ENCODE measurements at places on chromosomes 13 and 19.

DNA sequence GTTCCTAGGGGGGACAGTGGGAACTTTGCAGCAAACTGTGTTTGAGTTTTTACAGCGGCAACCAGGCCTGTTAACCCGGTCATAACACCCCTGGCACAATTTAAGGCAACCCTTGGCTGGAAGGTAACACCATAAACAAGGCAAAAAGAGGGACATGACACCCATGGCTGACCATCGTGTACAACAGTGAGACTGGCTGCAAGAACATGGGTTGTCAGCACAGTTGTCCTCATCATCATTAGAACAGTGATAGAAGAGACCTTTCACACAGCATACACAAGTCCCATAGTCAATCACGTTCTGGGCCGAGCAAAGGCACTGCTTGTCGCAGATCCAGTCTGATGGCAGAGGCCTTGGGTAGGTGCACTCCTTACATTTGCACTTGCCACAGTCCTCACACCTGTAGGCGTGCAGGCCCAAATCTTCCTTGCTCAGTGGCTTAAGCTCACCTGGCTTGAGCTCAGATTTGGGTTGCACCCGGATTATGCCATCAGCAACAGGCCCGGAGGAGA, 4.1 kb downstream of the SPRY2 start:
- DNase-seq = no peak

DNA sequence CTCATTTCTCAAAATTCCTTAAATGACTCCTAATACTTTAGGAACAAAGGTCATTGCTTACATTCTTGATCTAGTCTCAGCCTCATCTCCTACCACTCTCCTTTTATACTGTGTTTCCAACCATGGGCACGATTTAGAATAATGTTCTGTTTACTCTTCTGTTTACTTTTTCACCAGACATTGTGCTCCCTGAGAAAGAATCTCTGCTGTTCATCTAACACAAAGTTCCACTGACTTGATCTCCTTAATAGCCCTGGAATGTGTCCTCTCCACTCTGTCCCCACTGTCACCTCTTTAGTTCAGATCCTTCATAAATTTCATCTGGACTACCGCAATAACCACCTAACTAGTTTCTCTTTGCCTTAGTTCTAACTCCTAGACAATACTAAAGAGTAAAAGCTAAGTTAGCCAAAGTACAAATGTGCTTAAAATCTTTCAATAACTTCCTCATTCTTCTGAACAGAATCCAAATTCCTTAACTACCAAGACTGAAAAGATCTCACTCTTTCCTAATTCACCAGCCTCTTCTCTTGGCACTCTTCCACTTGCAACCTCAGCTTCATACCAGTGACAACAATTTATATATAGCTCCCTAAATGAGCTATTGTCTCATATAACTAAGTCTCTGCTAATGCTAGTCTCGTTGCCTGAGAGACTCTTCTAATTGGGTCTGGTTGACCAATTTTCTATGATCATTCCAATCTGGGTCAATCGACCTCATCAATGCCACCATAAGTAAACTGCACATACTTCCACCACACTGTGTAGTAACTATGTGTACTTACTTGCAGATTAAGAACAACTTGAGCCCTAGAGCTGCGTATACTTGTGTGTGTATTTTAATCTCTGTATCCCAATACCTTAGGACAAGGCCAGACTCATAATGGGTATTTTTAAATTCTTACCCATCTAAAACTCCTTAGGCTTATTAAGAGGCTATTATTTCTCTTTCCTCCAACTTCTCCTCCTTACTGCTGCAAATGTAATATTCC, 179.9 kb downstream of the VWA8 start:
- no peak for DNase-seq

DNA sequence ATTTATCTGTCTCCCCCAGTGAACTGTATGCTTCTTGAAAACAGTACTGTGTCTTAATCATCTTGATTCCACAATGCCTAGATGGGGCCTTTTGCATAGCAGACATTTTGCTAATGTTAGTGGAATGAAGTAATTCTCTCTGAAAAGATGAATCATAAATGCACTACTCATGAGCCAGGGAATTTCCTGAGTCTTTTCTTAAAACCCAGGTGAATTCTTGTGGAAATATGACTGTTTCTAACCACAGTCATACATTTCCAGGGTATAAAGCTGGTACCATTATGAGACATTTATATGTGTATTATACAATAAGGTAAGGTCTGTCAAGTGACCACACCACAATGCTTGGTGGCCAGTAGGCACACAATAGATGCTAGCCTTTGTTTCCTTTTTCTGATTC, 5.5 kb upstream of the KCTD4 start:
- DNase-seq = no peak

GRCh38 chr19:10553087-10553667, 9.5 kb downstream of the ATG4D start:
- no peak for DNase-seq

- DNase-seq = no peak
Observed at GRCh38 chr13:113941571-113942191, 32.2 kb downstream of the C13orf46 start.

- DNase-seq = no peak
Observed at GRCh38 chr19:11435833-11436313, 438 bp downstream of the PRKCSH start.

DNA sequence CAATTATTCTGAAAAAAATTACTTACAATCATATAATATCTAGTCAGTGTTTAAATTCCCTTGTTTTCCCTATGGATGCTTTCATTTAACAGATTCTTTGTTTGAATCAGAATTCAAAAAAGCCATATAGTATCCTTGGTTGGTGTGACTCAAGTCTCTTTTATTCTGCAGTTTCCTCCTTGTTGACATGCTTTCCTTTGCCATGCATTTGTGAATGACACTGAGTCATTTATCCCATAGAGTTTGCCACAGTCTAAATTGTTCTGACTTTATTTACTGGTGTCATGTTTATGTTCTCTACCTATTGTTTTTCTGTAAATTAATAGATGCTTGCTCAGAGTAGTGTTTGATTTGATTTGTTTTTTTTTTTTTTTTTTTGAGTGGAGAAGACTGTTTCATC, 893.8 kb upstream of the SLC10A2 start:
- DNase-seq = no peak

DNA sequence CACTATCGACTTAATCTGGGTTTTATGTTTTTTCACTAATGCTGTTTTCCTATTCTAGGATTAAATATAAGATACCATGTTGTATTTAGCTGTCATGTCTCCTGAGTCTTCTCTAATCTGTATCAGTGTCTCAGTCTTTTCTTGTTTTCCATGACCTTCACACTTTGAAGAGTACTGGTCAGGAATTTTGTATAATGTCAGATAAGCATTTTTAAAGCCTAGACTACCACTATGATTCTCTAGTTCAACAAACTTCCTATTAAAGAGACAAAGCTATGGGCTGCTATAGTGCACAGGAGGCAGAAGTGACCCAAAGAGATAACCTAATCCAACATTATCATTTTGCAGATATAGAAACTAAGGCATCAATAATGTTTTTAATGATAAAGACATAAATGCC, 63.0 kb upstream of the ZDHHC20 start:
- no peak for DNase-seq

DNA sequence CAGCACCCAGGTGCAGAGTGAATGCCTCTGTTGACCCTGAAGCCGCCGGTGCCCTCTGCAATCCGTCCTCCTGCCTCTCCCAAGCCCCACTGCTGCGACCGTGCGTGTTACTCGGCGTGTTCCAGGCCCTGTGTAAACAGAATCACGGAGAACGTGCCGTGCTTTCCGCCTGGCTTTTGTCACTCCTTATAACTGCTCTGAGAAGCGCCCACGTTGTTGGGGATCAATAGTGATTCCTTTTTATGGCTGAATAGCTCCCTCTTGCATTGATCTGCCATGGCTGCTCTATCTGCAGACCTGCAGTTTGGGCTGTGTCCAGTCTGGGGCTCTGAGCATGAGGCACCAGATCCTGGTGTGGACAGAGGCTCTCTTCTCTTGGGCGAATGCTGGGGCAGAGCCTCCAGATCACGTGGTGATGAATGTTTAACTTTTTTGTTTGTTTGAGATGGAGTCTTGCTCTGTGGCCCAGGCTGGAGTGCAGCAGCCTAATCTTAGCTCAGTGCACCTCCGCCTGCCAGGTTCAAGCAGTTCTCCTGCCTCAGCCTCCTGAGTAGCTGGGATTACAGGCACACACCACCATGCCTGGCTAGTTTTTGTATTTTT, 15.8 kb downstream of the ADPRHL1 start:
- no peak for DNase-seq

DNA sequence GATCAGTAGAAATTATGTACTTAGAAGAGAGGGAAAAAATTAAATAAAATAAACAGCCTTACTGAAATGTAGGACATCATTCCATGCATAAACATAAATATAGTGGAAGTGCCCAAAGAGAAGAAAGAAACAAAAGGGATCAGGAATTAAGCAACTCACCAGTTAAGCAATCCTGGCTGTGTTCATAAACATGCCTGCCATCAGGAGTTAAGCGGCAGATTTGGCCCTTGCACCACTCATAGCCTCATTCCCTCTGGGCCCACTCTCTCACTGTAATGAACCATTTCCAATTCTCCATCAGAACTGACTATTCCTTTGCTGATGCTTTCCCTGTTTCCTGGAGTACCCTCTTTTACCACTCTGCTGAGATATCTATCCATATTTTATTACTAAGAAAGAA, 281.4 kb downstream of the LHFPL6 start:
- no peak for DNase-seq

GRCh38 chr13:109387471-109387870, 398.9 kb downstream of the IRS2 start:
- DNase-seq = no peak

GRCh38 chr13:91698767-91699166, 300.3 kb downstream of the GPC5 start:
- no peak for DNase-seq

DNA sequence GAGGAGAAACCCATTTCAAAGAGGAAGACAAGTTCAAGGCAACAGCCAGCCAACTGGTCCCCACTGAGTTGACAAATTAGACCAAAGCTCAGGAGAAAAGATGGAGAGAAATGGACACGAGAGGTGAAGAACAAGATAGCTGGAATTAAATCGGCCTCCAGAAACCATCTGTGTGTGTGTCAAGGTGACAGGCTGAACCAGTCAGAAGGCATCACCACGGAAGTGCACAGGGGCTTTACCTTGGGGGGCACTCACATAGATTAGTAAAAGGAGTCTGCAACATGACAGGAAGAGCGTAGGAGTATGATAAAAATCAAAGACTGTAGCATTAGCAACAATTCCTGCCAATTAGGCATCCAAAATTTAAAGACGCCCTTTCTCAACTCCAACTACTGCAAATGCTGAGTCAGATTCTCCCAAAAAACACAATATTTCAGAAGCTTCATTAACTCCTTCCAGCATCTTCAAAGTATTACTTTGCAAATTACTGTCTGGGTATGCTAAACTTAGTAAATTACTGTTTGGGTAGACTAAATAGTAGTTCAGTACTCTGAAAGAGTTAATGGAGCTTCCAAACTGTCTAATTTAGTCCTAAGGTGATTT, 66.2 kb downstream of the FOXO1 start:
- DNase-seq = no peak

- no peak for DNase-seq
Observed at GRCh38 chr13:63910511-63910910, 2494.9 kb upstream of the PCDH20 start.

DNA sequence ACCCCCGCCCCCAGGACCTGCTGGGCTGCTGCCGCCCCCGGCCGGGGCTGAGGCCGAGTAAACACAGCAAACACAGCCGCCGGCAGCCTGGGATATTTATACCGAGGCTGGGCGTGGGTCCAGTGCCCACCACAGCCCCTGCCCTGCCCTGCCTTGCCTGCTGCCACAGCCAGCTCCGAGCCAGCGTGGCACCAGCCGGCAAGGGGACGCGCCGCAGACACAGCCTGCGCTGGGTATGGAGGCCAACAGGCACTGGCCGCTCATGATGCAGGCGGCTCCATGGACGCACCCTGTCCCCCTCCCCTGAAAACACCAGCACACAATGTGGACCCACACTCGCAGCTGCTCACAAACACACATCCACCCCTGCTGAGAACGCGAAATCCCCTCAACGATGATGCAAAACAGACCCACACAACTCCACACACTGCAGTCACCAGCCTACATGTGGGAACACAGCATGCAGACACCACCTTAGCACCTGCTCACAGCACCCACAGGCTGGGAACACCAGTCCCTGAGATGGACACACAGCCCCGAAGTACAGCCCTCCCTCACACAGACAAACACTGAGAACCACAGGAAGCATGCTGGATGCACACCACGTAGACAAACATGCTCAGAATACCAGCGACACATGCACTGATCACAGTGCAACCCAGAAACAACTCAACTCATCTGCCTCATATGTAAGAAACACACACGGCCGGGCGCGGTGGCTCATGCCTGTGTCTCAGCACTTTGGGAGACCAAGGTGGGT, 16.2 kb downstream of the CCDC97 start:
- no peak for DNase-seq

DNA sequence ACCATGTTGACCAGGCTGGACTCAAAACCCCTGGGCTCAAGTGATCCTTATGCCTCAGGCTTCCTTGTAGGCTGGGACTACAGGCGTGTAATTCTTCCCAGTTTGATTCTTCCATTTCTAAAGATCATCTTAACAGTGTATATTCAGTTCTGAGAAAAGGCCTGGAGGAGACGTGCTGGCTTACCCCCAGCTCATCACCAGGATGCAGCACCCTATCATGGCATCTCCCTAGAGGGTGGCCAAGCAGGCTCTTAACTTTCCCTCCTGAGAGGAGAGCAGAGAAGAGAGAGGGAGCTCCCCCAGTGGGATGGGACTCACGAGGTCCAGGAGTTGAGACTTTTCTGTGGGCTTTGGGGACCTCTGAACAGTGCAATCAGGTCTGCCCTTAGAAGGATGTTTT, 2.1 kb upstream of the TUBA3C start:
- DNase-seq = no peak

GRCh38 chr13:64925727-64926126, 2304.4 kb downstream of the PCDH9 start:
- no peak for DNase-seq

- DNase-seq = no peak
Observed at GRCh38 chr13:23959231-23959862, 62.0 kb upstream of the C1QTNF9B start.

GRCh38 chr19:37506387-37507166, at the start of gene ZNF793:
ZNF793 (plus strand) TSS chr19:37506939; CDS start chr19:37523440, 16,501 bp downstream.
- peak; percentile 73 for DNase-seq

DNA sequence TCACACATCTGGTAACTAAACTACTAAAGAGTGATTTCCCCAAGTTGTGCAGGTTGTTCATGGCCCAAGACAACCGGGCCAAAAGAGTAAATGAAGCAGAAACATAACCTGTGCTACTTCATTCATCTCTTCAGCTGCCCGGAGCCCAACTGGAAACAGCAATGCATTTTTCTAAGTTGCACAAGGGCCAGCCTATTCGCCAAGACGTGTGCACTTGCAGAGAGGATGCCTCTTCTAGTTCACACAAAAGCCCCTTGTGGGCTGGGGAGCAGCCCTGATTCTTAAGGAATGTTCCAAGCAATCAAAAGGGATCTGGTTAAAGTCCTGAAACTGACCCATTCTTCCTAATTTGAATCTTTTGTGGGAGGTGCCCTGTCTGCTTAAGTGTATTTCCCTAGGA, 275.8 kb downstream of the SHISA2 start:
- DNase-seq = no peak

All from DMS 273 treated with DMSO at 0.1 percent for 48 hours (cell line).